T-helper 2 cell (primary cell): ENCODE measurements at places on chromosomes 5 and 9.

DNA sequence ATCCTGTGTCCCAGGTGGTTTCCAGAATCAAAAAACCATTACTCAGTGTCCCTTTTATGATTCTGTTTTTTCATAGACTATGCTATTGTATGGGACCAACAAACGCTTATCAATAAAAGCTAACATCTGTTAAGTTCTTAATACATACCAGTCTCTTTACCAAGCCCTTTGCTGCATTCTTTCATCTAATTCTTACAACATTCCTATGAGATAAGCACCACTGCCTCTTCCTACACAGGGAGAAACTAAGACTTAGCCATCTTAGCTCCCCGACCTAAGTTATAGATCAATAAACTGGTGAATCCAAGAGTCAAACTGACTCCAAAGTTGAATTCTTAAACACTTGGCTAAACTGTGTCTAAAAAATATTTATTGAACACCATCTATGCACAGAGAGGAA lies 26.6 kb downstream of the DRD1 start:
- DNase-seq, result no peak

- no peak for DNase-seq
Observed at GRCh38 chr9:89425921-89426383, 72.0 kb downstream of the SEMA4D start.

DNA sequence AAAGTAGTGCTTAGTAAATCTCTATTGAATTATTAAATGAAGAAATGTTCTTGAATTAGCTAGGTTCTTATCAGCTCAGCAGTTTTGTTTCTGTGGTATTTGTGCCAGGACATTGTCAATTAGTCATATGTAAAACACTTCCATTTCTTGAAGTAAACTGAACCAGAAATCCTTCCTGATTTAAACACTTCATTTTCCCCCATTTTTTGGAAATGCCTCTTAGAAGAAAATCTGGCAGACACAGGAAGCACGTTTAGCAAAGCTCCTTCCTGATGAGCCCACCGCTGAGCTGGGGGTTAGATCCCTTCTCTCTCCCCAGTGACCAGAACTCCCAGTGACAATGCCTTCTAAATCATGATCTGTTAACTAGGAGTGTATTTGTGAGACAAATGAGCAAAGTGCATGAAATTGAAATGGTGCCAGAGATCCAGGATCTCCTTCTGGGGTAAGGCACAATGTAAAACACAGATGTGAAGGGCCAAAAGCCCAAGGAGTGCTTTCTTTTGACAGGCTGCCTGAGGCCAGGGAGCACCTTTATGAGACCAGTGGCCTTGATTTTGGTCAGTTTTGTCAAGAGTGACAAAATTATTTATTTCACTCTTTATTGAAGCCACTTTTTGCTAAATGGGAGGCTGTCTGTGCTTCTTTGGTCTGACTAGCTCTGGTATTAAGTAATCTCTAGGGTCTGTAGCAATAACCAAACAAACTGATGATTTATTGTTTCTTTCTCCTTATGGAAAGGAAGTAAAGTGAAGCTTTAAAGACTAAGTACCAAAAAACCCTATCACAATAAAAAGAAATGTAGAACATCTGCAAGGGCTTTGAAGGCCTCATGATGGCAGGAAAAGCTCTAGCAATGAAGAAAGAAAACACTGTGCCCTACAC lies 25.5 kb upstream of the RUSC2 start:
- DNase-seq, result no peak

DNA sequence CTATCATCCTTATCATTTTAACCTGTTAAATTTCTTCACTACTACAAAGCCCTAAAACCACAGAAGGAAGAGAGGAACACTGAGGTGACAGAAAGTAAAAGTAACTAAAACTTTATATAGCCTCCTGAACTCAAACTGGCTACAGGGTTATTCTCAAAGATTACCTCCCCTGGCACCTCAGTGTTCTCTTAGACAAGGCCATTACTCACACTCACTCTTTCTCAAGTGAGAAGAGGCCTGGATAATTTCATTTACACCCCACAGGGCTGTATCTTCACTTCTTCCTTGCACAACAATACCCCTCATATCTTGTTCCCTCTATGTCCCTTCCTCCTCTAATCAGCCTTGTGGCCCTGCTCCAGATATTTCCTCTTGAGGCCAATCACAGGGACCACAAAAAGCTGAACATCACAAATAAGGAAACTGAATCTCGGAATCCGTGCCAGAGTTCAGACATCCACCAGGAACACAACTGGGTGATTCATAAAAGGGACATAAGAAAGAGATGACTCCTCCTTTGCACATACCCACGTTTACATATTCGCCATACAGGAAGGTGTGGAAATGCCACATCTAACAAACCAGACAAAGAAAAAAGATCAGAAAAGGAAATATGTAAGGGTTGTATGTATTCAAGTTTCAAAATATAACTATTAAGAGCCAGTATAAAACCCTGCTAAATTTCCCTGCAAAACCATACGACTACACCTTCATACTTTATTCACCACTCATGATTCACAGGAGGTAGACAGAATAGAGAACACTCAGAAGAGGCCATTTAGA lies 1.7 kb upstream of the KLHL3 start:
- no peak for DNase-seq

DNA sequence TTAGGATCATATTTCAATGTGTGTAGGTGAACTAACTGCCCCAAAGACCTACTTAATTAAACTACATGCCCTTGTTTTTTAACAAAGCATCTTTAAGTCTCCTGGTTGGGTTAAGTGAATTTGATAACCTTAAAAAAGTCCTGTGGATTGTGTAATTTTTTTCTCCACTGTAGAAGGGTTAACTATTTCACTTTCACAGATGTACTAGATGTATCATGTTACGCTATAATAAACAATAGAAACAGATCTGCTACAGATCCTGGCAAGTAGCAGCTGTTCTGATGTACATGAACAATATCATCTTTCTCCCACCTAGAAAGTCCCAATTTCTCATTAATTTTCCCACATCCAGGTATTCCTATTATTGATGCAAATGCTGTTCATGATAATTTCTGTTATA lies 18.9 kb downstream of the KIF24 start:
- DNase-seq, result no peak

- DNase-seq, result no peak
Observed at GRCh38 chr9:134853893-134854292, 26.7 kb upstream of the FCN2 start.

- DNase-seq, result no peak
Observed at GRCh38 chr9:35232867-35233544, 71.2 kb downstream of the UNC13B start.

DNA sequence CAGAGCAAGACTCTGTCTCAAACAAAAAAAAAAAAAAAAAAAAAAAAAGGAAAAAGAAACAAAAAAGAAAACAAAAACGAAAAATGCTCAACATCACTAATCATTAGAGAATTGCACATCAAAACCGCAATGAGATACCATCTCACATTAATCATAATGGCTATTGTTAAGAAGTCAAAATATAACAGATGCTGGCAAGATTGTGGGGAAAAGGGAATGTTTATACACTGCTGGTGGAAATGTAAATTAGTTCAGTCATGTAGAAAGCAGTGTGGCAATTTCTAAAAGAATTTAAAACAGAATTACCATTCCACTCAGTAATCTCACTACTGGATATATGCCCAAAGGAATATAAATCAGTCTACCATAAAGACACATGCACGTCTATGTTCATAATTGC lies 50.4 kb upstream of the PRR16 start:
- DNase-seq, result no peak

DNA sequence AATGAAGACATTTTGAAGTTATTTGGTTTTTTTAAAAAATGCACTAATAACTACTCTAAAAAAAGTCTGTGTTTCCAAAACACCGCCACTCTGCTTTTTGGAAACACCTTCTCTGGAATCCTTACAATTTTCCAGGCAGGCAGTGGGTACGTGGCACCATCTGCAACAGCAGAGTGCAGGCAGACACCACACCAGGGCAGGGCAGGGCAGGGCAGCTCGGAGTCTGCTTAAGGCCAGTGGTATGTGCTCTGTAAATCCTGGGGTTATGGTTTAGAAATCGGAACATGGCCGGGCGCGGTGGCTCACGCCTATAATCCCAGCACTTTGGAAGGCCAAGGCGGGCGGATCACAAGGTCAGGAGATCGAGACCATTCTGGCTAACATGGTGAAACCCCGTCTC lies 97.6 kb downstream of the TLE1 start:
- DNase-seq, result no peak

GRCh38 chr5:174338185-174339010 lies 292.9 kb downstream of the NSG2 start:
- no peak for DNase-seq

DNA sequence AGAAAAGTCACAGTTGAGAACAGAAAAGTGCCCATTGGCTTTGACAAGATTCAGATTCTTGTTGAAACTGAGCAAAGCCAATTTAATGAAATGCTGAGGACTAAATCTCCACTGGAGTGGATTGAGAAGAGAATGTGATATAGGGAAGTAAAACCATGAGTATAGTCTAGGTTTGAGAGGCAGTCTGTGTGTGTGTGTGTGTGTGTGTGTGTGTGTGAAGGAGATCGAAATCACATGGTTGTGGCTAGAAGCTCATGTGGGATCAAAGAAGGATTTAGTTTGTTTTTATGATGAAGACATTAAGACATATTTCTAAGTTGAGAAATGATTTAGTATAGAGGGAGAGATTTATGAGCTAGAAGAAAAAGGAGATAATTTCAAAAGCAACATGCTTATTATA lies 275.7 kb upstream of the DAB2 start:
- no peak for DNase-seq

DNA sequence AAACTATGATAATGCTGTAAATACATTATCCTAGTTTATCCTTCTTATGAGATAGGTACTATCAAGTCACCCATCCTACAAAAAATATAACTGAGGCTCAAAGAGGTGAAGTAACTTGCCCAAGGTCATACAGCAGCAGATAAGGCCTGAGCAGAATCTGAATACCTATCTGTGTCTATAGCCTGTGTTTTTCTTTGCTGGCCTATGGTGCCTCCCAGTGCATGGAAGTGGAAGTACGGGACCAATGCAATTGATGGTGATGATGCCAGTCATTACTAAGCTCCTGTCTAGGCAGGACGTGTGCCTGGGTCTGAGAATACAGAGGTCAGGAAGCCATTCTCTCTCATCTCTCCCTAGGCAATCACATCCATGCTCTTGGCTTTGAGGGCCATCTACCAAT lies 67.8 kb downstream of the FAT2 start:
- DNase-seq, result no peak

- no peak for DNase-seq
Observed at GRCh38 chr9:91781906-91782305, 168.1 kb downstream of the ROR2 start.

DNA sequence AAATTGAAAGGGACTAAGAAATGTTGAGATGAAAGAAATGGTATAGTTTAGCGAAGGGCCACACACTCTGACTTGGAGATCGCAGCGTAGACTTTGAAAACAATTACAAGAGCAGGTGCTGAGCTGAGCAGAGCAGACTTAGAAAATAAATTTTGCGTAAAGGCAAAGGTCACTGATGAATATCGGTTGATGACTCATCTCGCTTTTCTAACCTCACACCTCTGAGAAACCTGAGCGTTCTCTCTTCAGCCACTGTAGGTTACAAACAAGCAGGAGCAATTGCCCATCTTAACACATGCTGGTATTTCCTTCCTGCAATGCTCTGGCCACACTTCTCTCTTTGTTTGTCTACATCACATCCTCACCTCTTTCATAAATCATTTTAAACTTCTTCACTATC lies 190.6 kb upstream of the C9orf72 start:
- no peak for DNase-seq

DNA sequence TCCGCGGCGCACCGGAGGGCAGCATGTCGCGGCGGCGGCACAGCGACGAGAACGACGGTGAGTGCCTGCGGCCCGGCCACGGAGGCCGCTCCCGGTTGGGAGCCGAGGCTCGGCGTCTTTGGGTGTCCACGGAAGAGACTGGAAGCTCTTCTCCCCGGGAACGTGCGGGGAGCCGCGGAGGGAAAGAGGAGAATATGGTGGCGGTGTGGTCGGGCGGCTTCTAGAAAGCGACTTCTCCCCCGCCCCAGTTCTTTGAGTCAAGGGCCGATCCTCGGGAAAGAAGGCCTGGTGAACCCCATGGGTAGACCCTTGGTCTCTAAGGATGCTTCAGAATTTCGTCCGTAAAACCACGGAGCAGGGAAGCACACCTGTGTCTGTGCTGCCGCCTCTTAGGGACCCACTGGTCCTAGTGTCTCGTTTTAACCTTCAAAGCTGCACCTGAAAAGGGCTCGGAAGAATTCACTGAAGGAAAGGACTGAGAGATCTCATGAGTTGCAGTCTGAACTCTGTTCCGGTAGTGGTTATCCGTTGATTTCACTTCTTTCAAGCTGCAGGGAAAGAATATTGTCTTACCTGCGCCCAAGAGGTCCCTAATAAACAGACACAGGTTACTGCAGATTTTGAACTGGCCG lies 354 bp downstream of the NCBP1 start:
- peak; percentile 43 for DNase-seq

- DNase-seq, result no peak
Observed at GRCh38 chr9:88775037-88775471, 216.2 kb upstream of the S1PR3 start.

DNA sequence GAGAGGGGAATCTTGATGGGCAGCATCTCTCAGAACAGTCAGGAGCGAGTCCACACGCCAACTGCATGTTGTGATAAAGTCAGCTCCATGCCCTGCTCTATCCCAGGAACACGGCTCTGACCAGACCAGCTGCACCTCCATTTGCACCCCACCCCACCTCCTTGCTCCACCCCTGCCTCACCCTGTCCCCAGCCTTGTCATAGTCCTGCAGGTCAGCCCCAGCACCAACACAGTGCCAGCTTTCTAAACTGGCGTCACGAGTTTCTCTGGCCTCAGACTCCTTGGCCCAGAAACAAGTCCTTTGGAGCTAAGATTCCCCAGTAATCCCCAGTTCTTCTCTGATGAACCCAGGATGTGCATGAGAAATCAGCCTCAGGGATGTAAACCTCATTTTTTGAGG lies 23.5 kb downstream of the GGTA1 start:
- no peak for DNase-seq

DNA sequence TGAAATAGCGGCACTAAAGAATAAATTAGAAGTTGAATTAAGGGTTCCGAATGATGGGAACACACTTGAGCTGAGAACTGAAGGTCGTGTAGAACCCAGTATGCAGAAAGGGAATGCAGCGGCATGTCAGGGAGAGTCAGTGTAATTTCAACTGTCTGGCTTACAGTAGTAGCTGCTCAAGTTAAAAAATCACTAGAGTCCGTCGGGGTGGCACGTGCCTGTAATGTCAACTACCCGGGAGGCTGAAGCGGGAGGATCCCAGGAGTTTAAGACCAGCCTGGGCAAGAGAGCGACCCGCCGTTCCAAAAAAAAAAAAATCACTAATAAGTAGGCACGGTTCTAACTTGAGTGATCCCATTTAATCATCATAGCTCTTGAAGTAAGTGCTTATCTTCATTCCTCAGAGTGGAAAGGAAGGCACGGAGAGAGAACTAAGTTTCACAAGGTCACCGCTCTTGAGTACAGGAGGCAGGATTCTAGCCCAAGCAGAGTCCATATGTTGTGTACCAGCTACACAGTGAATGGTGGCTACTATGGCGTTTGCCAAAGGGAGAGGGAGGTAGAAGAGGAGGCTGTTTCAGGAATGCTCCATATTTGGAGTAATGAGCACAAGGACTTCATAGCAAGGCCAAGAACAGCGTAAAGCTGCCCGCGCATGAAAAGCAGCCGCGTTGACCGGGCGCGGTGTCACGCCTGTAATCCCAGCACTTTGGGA lies 831 bp downstream of the RMRP start:
- no peak for DNase-seq

- peak; percentile 42 for DNase-seq
Observed at GRCh38 chr9:89408628-89409101, 89.2 kb downstream of the SEMA4D start.

- DNase-seq, result no peak
Observed at GRCh38 chr9:84493284-84493947, 152.9 kb upstream of the SLC28A3 start.

- no peak for DNase-seq
Observed at GRCh38 chr9:77020413-77021290, 1.2 kb downstream of the FOXB2 start.
